ENCODE measurements at places on chromosomes 16 and 17. TPM values are rescaled to one million over a fixed set of nuclear protein-coding genes. Genes with fewer than 3 reads are reported as not detected.

The PHOSPHO1 gene
- total RNA-seq, result not detected

The GAST gene
- total RNA-seq, result 0.67 TPM

The ADAP2 gene
- 3.5 TPM for total RNA-seq

The KRT36 gene
- total RNA-seq, result not detected

The SCIMP gene
- total RNA-seq, result not detected

The CDIP1 gene
- total RNA-seq, result 63.3 TPM

The TMEM238L gene
- not detected for total RNA-seq

The TMC5 gene
- 0.33 TPM for total RNA-seq

The RAB37 gene
- total RNA-seq, result not detected
